ENCODE measurements at places on chromosomes 2 and 18.

- no peak for DNase-seq
These were observed 30.4 kb upstream of the NCL start for GRCh38 chr2:231494669-231495068.

DNA sequence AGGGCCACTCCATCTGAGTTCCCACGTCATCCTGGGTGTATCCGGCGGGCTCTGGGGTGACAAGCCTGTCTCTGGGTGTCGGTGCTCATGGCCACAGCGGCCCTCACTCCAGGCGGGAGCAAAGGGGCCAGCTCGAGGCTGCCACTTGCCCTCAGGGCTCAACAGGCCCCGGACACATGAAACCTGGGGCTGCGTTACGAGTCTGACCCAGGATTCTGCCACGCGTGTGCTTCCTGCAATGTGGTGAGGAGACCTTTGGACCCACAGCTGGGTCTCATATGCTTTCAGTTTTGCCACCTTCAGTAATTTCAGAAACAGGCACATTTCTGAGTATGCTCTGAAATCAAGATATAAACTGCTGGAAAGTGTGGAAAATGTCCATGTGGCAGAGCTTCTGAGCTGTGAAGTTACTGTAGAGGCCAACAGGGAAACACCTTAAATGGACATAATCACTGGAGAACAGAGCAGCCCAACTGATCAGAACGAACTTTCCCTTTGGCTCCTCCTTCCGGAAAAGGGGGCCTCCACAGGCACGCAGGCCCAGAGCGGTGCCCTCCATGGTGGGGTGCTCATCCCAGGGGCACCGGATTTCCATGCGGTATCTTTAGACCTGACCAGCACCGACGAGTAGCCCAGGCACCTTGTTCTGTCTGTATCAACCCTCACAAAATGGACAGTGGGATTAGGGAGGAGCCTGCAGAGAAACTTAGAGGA lies 14.1 kb downstream of the PER2 start:
- DNase-seq = no peak

- DNase-seq = no peak
These were observed 42.0 kb upstream of the UBE2E3 start for GRCh38 chr2:180938451-180938850.

GRCh38 chr18:56377231-56377630 lies 261.2 kb downstream of the TXNL1 start:
- no peak for DNase-seq

GRCh38 chr2:32738939-32739338 lies 111.1 kb downstream of the TTC27 start:
- DNase-seq = no peak
